ENCODE measurements at places on chromosomes 7 and 10.

DNA sequence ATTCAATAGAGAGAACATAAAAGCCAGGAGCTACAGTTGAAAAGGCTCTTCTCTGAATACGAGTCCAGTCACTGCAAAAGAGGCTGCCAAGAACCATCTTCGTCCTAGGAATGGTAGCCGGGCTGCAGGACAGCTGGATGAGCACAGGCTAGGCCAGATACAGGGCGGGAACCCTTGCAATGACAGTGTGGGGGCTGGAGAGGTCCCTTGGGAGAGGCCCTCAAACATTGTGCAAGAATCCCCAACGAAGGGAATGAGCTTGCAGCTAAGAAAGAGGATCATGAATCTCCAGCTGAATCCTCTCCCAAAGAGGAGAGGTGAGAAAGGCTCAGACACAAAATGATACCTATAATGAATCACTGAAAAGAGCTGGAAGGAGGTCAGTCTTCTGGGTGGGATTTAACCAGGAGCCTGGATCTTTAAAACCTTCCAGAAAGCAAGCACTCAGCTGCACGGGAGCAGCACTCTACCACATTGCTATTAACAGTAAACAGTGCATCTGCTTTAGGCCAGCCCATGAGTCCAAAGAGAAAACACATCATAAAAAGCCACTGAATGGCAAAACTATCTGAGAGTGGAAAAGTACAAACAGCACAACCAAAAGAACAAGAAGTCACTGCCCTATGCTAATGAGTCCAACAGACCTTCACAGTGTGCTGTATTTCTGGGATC, 287.9 kb downstream of the TNS3 start:
- no peak for DNase-seq

DNA sequence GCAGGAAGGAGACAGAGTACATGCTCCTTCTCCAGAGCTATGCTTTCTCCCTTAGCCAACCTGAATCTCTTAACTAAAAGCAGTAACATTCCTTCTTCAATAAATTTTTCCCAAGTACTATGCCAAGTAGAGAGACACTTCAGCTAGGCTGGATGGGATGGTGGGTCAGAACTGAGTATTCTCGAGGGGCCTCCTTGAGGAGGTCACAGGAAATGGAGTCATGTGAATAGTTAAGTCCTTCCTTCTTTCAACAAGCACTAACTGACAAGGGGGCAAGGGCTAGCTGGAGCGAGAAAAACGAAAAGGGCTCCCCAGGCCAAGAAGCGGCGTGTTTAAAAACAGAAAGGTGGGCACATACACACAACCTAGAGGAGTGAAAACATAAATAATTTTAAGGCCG, 5.5 kb downstream of the RSU1 start:
- DNase-seq: no peak

- peak; percentile 56 for DNase-seq
Observed at GRCh38 chr7:26853788-26854393, 10.5 kb downstream of the SKAP2 start.

DNA sequence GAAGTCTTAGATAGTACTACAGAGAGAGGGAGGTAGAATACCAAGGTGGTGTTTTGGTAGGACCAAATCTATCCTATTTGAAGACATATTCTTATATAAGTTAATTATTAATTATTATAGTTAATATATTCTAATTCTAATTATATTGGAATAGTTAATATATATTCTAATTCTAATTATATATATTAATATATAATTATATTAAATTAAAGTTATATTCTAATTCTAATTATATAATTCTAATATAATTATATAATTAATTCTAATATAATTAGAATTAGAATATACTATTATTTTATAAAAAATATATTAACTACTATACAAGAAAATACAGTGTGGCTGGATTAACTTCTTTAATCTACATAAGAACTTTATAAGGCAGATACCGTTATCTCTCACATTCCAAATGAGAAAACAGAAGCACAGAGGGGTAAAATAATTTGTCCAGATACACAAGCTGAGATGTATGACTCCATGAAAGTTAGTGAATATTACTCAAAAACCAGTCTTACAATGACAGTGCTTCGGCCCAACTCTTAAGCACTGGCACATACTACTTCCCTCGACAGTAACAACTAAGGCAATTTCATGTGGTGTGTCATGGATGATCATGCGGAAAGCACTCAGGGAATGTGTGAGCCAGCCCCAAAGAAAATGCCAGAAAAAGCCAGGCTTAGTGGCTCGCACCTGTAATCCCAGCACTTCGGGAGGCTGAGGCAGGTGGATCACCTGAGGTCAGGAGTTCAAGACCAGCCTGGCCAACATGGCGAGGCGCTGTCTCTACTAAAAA, 42.6 kb downstream of the TYW1B start:
- DNase-seq: no peak

DNA sequence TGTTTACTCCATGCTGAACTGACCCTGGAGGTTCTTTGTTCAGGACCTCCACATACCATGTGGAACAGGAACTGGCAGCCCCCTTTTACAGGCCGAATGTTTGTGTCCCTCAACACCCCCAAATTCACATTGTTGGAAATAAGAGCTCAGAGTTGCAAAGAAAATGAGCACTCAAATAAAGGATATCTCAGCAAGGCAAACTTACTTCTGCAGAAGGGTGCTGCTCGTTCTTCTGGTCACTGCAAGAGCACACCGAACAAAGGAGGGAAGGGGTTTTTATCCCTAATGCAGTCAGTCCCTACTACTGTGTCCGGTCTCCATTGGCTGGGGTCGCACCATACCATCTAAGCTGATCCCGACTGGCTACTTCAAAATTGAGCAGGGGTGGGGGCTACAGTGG, 68.1 kb downstream of the PYROXD2 start:
- no peak for DNase-seq
